ENCODE measurements at places on chromosomes 7 and 10. TPM values are rescaled to one million over a fixed set of nuclear protein-coding genes. Genes with fewer than 3 reads are reported as not detected.

- DNase-seq: peak; percentile 82
Measured at GRCh38 chr10:45421221-45422097, 47.4 kb downstream of the ALOX5 start.

GRCh38 chr10:124539935-124540641, 78.5 kb downstream of the LHPP start:
- peak; percentile 75 for DNase-seq

GRCh38 chr7:11988186-11988585, 156.2 kb upstream of the THSD7A start:
- no peak for DNase-seq

STEAP1 gene
- not detected for total RNA-seq

- DNase-seq: no peak
Measured at GRCh38 chr7:133365917-133366316, 113.0 kb downstream of the EXOC4 start.

Data from activated CD8-positive, alpha-beta memory T cell treated with anti-CD3 and anti-CD28 coated beads, Interleukin-2, amount 10 ng/mL, durations not matched to agents 7 days and 5 days (primary cell).